Activated CD4-positive, alpha-beta T cell treated with anti-CD3 and anti-CD28 coated beads, Interleukin-2, Interleukin-4, amounts not matched to agents 100 ng/mL and 50 ng/mL, durations not matched to agents 16 hours and 8 hours (primary cell): ENCODE measurements at places on chromosomes 2 and 18.

- no peak for DNase-seq
These were observed 74.6 kb upstream of the GALNT5 start for GRCh38 chr2:157182834-157183396.

GRCh38 chr2:137206069-137206468 lies 440.7 kb downstream of the THSD7B start:
- no peak for DNase-seq

- no peak for DNase-seq
These were observed 37.0 kb upstream of the EPC2 start for GRCh38 chr2:148607566-148607965.

GRCh38 chr18:12327510-12328178 lies 19.6 kb downstream of the TUBB6 start:
- peak; percentile 79 for DNase-seq

GRCh38 chr2:49935449-49935848 lies 781.1 kb upstream of the FSHR start:
- DNase-seq, result no peak

DNA sequence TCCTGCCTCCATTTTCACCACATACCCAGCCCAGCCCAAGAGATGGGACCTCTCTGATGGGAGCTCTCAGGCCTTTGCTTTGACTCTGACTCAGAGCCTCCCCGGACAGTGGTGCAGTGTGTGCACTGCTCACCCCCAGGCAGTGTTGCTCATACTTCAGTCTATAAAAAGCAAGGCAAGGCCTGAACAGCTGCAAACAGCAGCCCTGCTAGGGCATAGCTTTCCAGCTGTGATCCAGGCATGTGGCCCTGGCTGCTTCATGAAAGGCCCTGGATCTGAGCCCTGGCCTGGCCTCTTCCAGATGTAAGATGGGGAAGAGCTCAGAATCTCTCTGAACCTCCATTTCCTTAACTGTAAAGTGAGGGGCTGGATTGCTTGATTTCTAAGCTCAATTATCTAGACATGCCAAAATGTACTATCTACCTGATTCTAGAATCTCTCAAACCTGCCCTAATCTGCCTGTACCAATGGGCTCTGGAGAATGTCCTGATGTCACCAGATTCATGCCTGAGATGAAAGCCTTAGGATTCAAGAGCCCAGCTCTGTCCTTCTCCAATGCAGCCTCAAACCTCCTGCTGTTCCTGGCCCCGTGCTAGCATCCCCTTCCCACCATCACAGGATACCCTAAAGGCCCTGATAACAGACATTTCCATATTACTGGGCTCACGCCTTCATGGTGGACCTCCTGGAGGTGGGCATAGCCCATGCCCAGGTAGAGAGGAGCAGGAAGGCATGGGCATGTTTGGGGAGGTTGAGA lies 206.9 kb downstream of the ARL4C start:
- DNase-seq, result peak; percentile 58

DNA sequence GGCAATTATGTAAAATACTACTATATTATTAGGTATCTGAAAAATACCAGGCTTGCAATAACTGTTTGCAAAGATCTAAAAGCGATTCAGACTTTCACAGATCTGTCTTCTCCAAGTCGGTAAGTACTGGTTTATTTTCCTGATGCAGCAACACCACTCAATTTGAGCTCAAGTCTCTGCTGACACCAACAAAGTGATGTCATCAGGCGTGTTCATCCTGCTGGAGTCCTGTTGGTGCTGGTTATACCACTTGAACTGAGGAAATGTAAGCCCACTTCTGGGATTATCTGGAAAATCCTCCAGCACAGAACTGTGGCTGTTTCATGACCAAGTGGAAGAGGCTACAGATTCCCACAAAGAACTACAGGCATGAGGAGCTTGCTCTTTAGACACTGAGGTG lies 267.6 kb downstream of the BCL2 start:
- no peak for DNase-seq

GRCh38 chr2:189308056-189308790 lies 128.7 kb upstream of the COL5A2 start:
- DNase-seq, result no peak

- peak; percentile 20 for DNase-seq
These were observed 81.5 kb upstream of the LDLRAD4 start for GRCh38 chr18:13136904-13137669.

- no peak for DNase-seq
These were observed 136.3 kb upstream of the REV1 start for GRCh38 chr2:99626158-99626557.
